ENCODE measurements at places on chromosomes 5 and 9. TPM values are rescaled to one million over a fixed set of nuclear protein-coding genes. Genes with fewer than 3 reads are reported as not detected.

The KLF9 gene
- total RNA-seq, result 126 TPM

The SLC23A1 gene
- not detected for total RNA-seq

The ACOT12 gene
- total RNA-seq, result not detected

GRCh38 chr9:98970532-98971041 lies 26.9 kb downstream of the COL15A1 start:
- DNase-seq, result no peak

DNA sequence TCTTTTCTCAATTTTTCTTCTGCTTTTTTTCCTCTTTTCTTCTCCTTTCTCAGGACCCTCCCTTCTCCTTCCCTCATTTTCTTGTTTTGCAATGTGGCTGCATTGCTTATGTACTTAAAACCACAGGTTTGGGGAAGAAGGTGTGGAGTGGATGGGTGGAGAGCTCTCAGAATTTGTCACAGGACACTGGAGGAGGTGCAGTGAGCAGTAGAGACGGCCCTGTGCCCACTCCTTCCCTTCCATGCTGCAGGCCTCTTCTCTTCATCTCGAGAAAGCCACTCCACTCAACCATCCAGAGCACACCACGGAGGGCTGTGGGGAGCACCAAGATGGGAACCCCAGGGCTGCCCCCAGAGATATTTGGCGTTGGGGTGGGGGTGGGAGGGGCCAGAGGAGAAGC lies 92.3 kb downstream of the FSTL4 start:
- DNase-seq, result no peak

- DNase-seq, result no peak
These were observed 11.8 kb downstream of the LMX1B start for GRCh38 chr9:126625329-126626126.
